ENCODE measurements at places on chromosomes 16 and 17. TPM values are rescaled to one million over a fixed set of nuclear protein-coding genes. Genes with fewer than 3 reads are reported as not detected.
A peak's percentile ranks its signal among the peaks of the same experiment; 100 is the strongest.

The GRB7 gene
- 2.7 TPM for polyA plus RNA-seq

DNA sequence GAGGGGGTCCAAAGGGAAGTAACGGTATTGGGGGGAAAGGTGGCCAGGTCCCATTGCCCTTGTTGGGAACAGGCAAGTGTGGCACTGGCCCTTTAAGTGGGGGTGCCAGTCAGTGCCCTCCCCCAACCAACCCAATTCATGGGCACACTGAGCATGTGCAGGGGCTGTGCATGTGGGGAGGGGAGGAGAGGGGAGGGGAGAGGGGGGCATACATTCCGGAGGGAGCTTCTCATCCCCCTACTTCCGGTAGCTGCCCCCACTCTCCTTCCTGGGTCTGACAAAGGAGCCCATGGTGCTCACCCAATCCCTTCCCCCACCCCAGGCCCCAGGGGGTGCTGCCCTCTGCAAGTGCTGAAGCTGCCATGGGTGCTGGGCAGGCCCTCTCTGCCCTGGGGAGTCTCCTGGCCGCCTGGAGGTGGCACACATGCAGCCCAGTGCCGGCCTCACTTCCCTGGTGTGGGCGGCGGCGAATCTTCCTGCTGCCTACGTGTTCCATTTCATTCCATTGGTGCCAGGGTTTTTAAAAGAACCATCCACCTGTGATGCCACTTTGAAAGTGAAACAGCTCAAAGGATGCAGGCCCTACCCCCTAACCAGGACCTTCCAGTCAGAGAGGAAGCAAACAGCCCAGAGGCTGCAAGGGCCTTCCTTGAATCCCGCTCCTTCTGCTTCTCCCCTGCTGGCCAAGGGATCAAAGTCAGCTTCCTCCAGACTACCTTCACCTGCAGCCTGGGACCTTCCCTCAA is 11.0 kb downstream of the HEXIM2 start:
- peak; percentile 81 for DNase-seq

GRCh38 chr16:50450957-50451356 is 82.2 kb upstream of the BRD7 start:
- no peak for DNase-seq

GRCh38 chr17:72989074-72989610 is 103.3 kb downstream of the SLC39A11 start:
- no peak for DNase-seq

DNA sequence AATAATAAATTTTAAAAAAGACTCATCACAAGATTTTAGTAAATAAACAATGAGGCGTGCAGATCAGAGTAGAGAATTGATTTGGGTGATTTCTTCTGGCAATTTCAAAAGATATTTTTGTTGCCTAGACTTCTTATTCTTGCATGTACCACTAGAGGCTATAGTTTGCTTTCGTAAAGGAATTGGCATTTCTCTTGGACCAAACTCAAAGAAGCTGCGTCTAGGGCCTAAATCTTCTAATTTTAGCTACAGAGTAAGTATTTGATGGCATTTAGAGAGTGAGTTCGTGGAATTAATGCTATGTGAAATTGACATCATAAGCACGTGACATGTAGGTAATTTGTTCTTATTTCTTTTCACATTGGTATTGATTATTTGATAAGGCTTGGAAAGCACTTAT is 24.4 kb upstream of the ABCC11 start:
- no peak for DNase-seq

DNA sequence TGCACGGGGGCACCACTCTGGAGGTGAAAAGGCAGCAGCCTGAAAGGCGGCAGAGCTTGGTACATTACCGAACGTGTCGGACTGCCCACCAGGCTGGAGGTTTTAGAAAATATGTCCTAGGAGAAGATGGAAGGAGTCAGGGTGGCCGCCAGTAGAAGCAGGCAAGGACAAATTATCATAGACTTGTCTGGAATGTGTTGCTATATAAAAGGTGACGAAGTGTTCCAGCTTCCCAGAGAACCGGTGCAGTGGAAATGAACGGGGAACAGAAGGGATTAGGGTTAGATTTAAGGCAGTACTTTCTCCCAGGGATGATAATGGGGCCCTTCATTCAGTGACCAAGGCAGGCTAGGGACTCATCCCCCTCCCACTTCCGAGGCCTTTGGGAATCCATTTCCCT is 27.4 kb downstream of the PIPOX start:
- DNase-seq = no peak

DNA sequence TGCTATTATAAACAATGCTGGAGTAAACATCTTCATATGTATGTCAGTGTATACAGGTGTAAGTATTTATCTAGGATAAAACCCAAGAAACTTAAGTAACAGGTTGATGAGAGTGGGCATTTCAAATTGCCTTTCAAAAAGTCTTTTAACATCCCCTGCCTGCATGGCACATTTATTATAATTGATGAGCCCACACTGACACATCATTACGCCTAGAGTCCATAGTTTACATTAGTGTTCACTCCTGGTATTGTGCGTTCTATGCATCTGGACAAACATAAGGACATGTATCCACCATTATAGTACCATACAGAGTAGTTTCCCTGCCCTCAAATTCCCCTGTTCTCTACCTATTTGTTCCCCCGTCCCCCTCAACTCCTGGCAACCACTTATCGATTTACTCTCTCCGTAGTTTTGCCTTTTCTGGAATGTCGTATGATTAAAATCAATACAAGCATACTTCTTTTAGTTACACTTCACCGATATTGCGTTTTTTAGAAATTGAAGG is 53.7 kb downstream of the NACA2 start:
- DNase-seq = no peak

Measured in left renal pelvis (tissue), 4 donors.